ENCODE measurements at places on chromosomes 5 and 9.

GRCh38 chr9:69137311-69137710 lies 36.8 kb upstream of the TJP2 start:
- DNase-seq, result no peak

GRCh38 chr9:132141344-132141947 lies 20.4 kb upstream of the NTNG2 start:
- no peak for DNase-seq

DNA sequence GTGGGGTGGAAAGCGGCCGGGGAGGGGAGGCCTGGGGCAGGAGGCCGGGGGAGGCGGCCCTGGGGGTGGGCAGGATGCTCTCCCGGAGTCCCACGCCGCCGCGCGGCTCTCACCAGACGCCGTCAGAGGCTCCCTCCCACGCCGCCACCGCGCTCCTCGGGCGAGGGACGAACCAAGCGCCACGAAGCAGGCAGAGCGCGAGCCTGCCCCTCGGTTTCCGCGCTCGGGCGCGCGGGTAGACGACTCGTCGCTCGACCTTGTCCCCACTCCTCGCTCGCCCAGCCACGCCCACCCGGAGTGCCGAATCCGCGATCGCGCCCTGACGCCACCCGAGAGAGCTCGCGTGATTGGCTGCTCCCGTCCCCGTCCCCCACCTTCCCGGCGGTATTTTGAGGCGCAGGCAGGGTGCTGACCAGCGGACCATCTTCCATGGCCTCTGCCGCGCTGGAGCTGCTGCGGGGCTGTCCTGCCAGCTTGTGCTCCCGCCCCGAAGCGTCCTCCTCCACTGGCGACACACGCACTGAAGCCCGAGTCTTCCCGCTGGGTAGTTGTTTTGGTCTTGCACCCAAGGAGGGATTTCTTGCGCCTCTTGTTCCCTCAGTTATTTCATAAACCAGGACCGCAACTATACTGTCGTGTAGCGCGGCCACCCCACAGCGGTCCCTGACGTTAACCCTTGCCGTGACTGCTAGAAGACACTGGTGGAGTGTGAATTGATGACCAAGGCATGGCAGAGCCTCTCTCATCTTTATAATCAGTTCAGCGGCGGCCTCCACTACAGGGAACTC lies at the start of gene GNE:
Gene GNE (minus strand): TSS at position 241 of the 788 bp plus-strand sequence. CDS start 9,093 bp downstream, outside the sequence.
- DNase-seq, result peak; percentile 98

DNA sequence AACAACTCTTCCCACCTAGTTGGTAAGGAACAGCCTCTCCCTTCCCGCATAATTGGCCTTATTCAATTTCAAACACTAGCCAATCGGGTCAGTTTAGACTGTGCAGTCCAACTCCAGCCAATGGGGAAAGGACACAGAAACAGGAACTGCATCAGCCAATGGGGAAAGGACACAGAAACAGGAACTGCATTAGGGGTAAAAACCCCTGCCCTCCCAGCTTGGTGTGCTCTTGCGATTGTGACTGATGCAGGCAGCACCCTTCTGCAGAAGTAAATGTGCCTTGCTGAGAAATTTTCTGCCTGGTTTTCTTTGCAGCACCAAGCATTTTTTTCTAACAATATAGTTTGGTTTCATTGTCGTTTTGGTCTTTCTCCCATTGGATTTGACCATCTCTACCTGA lies 8.5 kb upstream of the GLT6D1 start:
- no peak for DNase-seq

DNA sequence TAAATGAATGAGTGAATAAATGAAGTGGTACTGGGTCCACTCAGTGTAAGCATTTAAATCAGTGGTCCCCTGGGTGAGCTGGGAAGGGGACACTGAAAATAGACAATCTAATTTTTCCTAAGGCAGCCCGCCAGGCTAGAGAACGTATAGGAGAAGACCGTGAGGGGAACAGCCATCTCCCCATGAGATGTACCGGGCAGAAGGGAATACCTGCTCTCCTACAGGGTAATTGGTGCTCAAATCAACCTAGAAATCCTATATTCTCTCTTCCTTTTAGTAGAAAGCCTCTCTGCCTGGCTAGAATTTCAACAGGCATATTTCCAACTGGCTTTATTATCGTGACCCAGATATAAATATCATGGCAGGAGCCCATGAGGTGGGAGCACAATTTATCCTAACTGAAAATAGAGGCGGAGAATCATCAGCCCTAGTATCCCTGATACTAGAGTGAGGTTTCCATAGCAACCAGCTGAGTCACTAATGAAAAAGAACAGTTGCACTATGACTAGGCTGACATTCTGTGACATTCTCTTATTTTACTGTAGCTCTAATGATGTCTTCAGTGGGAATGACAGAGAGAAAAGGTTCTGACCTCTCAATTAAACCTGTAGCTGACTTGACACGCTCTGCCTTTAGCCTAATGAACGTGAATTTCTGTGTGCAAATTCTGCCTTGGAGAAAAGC lies 96.5 kb upstream of the CAST start:
- DNase-seq, result no peak

Data from activated naive CD8-positive, alpha-beta T cell treated with anti-CD3 and anti-CD28 coated beads for 36 hours (primary cell).